ENCODE measurements at places on chromosomes 12 and 14.

DNA sequence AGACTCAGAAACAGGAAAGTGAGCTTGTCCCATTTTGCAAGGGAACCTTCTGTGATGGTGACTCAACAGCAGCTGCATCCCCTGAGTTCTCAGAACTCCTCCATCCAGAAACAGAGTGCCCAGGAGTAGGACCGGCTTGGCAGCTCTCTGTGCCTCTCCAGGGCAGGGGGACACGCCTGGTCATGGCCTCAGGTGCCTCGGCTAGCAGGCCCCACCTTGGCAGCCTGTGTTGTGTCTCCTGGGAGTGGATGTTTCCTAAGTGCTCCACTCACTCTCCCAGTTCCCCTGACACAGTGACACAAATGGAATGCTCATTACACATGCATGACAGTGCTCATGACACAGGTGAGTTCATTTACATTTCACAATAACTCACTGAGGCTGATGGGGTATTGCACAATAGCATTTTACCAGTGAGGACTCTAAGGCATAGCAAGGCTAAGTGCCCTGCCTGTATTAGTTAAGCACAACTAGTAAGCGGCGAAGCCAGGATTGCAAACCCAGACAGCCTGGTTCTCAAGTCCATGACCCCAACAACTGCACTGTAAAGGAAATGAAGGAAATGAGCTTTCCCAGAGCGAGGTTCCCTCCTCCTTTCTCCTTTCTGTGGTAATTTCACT, 47.4 kb downstream of the CALM1 start:
- no peak for DNase-seq

DNA sequence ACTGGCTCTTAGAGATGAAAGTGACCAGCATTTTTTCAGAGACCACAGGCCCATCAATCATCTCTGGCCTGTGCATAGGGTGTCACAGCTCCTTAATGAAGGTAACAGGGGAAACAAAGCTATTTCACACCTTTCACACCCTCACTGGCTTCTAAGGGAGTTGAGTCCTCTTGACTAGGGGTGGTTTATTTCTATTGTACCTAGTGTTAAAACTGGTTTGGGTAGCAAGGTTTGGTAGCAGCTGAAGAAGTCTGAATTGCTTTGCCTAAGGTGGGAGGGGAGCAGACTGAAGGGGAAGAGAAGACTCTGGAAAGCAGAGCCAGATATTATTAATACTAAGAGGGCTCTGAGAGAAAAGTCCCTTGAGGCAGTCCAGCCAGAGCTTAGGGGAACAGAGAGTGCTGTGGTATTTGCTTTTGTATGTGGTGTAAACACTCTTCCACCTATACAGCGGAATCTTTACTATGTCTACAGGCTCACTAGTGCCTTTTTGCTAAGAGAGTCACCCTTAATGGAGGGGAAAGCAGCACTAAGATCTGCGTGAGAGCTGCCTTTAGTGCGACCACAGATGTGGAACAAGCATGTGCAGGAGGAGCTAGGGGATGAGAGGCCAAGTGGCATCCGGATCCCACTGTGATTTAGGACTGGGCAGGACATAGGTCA, 95.8 kb downstream of the STXBP6 start:
- no peak for DNase-seq

- no peak for DNase-seq
Observed at GRCh38 chr12:109476807-109477184, 304 bp downstream of the KCTD10 start.

DNA sequence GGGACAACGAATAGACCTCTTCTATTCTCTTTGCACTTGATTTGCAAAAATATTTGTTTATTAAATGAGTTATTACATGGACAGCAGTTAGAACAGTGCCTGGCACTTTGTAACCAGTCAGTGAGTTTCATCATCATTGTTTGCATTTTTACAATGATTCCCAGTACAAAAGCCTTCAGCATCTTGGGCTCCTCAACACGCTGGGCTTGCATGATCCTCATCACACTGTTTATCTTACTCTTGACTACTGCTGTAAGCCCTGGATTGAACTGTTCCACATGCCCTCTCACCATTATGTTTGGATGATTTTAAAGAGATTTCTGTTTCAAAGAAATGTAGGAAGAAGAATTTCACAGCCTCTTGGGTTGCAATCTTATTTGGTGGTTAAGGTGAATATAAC, 204.3 kb downstream of the PELI2 start:
- DNase-seq = no peak
